ENCODE measurements at places on chromosomes 12 and 14. TPM values are rescaled to one million over a fixed set of nuclear protein-coding genes. Genes with fewer than 3 reads are reported as not detected.

The ITGA7 gene
- 37.6 TPM for total RNA-seq

The PLEK2 gene
- 2.8 TPM for total RNA-seq

The PPP1R36 gene
- total RNA-seq = not detected

The PTPRO gene
- total RNA-seq = 0.57 TPM

The KRT81 gene
- total RNA-seq = not detected

The LGR5 gene
- total RNA-seq = 7.8 TPM

Measured in fibroblast of the aortic adventitia (primary cell).